ENCODE measurements at places on chromosomes 2 and 18. TPM values are rescaled to one million over a fixed set of nuclear protein-coding genes. Genes with fewer than 3 reads are reported as not detected.

DNA sequence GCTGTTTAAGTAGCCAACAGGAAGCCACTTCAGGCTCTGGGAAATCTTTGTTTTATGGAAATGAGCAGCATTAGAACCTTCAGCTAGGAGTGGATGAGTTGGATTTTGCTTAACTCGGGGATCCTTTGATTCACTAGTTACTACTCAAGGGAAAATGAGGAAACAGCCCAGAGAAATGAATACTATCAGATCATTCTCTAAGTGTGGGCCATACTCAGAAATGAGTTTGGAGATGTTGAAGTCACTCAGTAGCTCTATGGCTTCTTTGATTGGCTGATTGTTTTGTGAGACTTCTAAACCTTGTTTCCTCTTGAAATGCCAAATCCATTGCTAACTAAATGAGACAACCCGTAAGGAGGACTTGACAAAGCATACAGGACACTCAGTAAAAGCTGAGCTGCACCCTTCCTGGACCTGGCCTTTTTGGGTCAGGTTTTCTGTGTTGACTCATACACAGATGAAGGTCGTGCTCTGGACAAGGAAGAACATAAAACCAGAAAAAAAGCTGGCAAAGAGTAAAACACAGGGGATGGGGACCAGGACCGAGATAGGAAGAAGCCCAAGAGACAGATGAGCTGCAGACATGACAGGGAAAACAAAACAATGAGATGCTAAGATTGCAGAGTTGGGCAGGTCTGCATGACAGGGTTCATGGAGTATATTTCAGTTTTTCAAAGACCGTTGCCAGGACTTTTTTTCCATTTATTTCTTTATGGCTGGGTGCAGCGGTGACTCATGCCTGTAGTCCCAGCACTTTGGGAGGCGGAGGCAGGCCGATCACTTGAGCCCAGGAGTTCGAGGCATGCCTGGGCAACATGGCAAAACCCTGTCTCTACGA is 41.6 kb downstream of the INO80C start:
- no peak for DNase-seq

DNA sequence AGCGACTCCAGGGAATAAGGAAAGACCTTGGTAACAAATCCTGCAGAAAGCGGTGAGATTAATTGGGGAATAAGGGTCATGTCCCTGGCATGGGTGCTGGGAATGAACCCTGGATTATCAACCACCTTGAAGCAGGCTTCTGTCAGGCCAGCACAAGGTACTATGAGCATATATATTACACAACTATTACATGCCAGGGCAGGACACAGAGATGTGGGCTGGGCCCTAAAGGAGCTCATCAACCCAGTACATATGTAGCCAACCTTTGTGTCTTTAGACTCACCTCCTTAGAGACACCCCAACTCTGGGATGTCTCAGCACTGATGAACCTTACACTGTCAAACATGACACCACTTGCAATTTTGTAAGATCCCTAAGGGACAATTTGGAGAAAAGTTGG is 3.4 kb downstream of the SFXN5 start:
- DNase-seq = no peak

DNA sequence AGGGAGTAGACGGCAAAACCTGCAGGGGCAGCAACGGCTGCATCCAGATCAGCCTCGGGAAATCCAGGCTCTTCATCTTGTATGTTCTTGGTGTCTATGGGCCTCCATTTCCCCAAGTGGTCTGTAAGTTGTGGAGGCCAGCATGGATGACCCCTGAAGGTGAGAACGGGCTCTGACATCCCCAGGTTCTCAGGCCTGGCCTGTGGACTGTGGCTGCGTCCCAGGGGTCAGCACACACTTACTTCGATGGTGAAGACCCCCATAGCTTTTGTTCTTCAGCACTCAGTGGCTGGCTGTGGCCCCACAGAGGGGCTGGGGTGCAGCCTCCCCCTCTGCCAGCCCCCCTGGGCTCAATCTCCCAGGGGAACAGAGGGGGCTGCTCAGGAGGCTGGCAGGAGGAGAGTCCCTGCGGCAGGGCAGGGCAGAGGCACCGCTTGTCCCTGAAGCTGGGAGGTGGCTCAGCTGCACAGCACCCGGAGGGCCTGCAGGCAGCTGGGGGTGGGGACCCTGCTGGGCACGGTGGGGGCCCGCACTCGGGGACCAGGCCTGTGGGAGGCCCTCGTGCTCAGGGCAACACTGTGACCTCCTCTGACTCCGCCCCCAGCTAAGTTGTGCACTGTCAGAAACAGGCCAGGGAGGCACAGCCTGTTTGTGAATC is 3.8 kb downstream of the SLC66A3 start:
- DNase-seq = no peak

GRCh38 chr18:69636529-69637301 is 236.0 kb downstream of the DOK6 start:
- no peak for DNase-seq

DNA sequence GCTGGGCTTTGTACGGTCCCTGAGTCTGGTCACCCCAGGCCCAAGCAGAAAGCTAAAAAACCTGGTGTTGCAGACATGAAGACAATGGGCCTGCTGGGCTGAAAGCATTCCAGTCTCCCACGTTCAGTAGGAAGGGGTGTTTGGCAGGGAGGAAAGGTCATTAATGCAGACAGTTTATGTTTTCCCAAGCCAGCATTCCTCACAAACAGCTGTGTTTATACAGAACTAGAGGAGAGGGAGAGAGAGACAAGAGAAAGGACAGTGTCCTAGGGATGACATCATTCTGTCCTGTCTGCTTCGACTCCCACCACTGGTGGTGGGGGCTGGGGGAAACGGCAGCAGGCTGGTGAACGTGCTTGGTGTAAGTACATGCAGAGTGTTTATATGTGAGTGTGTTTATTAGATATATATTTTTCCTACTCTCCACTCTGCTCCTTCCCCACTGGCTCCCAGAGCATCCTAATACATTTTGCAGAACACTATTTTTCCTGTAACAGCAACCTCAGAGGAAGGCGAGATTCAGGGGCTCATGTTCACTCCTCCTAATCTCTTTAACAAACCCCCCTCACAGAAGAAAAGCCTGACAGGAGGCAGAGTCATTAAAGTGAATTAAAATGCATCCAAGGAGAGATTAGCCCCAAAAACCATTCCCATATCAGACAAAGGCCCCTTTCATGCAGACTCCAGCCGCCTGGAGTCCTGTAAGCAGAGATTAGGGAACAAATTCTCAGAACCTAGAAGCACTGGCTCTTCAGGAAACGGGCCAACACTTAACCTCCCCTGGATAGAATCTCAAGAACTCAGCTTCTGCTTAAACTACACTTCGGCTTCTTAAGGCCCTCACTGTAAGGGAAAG is 380.4 kb downstream of the TNS1 start:
- peak; percentile 88 for DNase-seq

GRCh38 chr2:216768908-216769411 is 73.6 kb upstream of the IGFBP5 start:
- no peak for DNase-seq

- DNase-seq = no peak
These were observed 40.2 kb upstream of the BMPR2 start for GRCh38 chr2:202335791-202336467.

- no peak for DNase-seq
These were observed 25.3 kb upstream of the ANXA4 start for GRCh38 chr2:69716555-69717120.

DNA sequence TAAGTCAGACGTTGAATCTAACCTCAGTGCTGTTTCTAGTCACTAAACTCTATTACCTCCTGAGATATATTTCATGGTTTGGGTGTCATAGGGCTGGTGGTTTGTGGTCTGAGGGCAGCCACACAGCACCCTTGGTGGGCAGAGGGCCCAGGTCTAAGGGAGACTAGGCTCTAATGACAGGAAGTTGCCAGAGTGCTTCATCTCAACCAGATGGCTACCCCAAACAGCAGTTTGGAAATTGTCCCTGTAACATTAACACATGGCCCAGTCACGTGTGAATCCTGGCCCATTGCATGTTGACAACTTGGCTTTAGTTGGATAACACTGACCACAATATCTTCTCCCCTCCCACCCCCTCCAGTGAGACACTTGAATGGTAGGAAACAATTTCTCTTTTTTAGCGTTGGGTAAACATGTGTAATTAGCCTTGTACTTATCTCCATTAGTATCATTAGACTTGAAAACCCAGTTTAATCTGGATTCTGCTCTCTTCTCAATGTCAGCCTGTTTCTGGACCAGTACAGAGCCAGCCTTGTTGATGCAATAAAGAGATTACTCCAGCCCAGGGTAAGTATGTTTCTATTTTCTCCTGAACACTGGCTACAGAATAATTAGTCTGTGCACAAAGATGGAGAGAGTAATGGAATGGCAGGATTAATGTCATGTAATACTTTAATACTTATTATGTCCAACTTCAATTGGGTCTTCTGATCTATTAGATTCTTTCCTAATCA is 187.8 kb upstream of the SIX3 start:
- DNase-seq = peak; percentile 97

DNA sequence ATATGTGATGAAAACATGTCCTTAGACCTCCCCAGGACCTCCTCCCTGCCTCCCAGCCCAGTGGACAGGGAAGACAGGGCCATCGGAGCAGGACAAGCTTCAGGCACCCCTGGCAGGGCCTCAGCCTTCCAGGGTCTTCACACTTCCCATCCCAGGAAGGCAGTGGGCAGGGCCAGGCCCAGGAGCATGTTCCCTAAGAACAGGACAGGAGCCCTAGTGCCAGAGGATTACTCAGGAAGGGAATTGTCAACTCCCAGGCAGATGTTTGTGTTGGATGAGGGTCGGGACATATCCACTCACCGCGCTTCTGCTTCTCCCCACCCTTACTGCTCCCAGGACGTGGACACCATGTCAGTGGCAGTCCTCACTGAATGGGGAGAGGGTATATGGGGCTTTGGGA is 138.9 kb downstream of the TNS1 start:
- DNase-seq = no peak

GRCh38 chr18:61953161-61953560 is 60.4 kb upstream of the RNF152 start:
- peak; percentile 70 for DNase-seq

- DNase-seq = no peak
These were observed 3.5 kb downstream of the PTPN2 start for GRCh38 chr18:12880541-12880910.

- no peak for DNase-seq
These were observed 591.9 kb downstream of the SLC4A3 start for GRCh38 chr2:220219371-220219770.

DNA sequence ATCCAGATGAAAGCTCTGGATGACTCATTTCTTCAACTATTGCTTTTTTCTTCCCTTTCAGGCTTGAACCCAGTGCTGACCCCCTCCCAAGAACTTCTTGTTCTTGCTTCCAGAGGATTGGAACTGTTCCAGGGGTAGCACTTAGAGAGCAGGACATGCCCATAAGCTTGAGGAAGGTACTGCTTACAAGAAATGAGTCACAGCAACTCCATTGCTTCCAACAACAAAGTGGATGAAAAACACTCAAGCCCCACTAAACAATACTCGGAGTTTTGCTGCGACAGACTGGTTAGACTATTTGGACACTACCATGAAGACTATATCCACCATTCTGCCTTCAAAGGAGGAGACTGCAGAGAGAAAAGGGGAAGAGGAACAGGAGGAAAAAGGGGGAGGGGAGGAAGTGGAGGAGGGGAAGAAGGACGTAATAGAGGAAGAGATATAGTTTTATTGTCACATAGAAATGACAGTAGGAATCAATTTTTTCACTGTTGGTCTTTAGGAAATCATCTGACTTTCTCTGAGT is 1.6 kb upstream of the EPC2 start:
- peak; percentile 39 for DNase-seq

DNA sequence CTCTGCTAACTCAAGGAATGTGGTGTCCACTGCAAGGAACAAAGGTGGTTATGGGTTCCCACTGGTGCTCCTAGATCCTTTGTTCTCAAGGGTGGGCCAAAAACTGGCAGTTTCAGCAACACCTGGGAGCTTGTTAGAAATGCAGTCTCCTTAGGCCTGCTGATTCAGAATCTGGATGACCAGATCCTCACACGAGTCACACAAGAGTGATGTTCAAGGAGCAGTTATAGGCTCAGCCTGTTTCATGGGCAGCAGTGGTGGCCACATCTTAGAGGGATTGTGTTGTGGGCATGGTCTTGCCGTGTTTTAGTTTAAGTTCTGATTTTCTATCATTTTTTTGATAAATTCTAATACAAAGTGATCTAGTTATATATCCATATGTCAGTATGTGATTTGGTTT is 28.7 kb upstream of the MGAT5 start:
- no peak for DNase-seq

DNA sequence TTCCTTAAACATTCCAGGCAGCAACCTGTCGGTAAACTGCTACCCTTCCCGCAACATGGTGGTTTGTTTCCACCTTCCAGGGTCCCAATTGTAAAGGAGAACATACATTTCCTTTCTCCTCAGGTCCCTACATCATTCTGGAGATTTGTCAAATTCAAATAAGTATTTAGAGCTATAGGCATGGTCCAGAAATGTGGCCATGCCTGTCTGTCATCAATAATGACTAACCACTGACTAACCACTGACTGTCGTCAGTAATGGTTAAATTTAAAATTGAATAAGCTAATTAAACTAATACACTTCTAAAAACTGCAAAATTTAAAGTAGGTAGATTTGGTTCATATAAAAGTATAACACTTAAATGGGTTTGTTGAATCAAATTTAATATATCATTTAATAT is 984.0 kb upstream of the SLC39A10 start:
- no peak for DNase-seq

- DNase-seq = no peak
These were observed 138.1 kb downstream of the B3GNT2 start for GRCh38 chr2:62334009-62334408.

Gene CABLES1
- total RNA-seq = 11.7 TPM

Gene PTH2R
- total RNA-seq = not detected

Gene PAIP2B
- total RNA-seq = 1.7 TPM

Gene MFSD6
- total RNA-seq = 6.6 TPM

Gene FHL2
- 163 TPM for total RNA-seq

Gene GNAL
- 17.3 TPM for total RNA-seq

Gene POLR1A
- total RNA-seq = 18.9 TPM

Gene CHRNG
- not detected for total RNA-seq

Gene ARHGAP15
- total RNA-seq = 0.15 TPM

Gene DSC2
- total RNA-seq = 0.48 TPM

Gene DNPEP
- 79.9 TPM for total RNA-seq

Gene ABCG5
- not detected for total RNA-seq

Gene ZSWIM2
- total RNA-seq = not detected

Gene WDR43
- 35.8 TPM for total RNA-seq

Measured in H4 (cell line).